ENCODE measurements at places on chromosomes 6 and 20.

DNA sequence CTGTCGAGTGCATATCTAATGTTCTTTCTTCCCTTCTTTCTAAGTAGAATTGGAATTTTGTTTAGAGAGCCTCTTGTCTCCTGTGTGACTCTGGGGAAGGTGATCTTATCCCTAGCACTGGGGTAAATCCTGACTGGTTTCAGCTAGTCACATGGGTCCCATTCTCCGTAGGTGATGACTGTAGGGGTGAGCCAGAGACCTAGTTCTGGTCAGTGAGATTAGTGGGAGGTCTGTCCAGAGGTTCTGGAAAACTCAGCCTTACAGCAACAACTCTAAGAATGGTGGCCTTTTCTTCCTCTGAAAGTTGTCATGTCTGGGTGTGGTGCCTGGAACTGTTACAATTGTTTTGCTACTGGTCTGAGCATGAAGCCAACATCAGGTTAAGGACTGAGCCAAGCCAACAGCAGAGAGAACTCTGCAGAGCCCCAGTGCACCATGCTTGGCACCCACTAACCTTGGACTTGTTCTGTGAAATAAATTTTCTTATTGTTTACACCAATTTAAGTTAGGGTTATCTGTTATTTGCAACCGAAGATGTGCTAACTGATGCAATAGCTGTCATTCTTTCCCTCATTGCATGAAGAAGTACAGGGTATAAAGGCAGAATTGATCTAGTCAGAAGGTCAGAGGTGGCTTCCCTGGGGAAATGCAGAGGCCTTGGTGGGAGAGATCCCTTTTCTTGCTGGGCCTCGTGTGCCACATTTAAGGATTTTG lies 56.8 kb upstream of the TULP4 start:
- no peak for DNase-seq

GRCh38 chr6:30497714-30498113 lies 8.4 kb downstream of the HLA-E start:
- DNase-seq: no peak

DNA sequence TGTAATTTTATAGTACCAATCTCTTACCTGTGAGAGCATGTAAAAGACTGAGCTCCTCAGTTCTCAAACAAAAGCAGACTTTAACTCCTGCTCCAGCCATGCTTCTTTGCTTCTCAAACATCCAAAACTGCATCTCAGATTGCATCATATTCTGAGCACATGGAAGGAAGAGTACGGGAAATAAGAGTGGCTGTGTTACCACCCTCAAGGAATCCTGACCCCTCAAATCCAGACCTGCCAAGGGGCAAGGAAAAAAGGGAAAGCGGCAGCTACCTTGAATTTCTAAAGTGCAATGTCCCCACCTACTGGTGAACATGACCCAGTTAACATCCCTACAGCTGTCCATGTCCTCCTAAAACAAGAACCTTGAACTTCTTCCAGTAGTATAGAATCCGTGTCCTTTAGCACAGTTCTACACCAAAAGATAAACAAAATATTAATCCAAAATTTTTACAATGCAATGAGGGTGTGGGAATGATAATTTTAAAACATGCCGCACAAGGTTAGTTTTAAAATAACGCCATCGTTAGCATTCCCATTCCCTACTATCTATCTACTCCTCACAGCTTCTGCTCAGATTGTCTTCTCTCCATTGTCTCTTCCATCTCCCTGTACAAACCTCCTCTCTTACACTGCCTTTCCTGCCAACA lies 34.1 kb upstream of the HLA-DQB1 start:
- peak; percentile 38 for DNase-seq

DNA sequence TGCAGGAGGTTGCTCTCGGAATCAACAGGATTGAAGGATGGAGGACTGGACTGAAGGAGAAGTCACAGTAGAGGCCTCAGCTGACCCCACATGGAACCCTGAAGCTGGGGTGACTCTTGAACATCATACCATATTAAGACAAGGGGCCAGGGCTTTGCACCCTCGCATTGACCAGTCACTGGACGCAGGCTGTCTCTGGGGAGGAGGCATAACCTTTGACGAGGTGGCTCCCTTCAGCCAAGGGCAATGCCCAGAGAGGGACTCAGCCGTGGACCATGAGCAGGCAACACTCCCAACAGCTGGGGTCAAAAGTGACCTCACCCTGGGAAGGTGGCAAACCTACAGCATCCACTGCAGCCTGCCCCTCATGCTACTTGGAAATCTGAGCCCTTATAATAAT lies 21.7 kb downstream of the PACSIN1 start:
- no peak for DNase-seq

- DNase-seq: no peak
These were observed 70.6 kb downstream of the MRPL14 start for GRCh38 chr6:44056392-44057237.

GRCh38 chr6:39929039-39929732 lies 5.1 kb downstream of the MOCS1 start:
- DNase-seq: no peak

DNA sequence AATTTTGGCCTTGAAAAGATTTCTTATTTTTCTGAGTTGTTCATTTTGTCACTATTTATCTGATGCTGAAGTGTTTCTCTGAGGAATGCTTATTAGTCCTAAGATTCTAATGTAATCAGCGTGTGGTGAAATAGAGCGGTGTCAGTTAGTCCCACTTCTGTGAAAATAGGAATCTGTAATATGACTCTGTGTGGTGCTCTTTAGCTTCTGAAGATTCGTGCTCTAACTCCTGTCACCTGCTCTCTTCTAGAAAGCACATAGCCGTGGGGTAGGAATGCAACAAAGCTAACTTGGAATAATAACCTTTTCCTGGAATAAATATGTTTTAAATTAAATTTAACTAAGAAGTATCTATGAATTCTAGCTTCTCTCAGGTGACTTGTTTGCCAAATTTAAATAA lies 90.4 kb downstream of the BCKDHB start:
- DNase-seq: no peak

DNA sequence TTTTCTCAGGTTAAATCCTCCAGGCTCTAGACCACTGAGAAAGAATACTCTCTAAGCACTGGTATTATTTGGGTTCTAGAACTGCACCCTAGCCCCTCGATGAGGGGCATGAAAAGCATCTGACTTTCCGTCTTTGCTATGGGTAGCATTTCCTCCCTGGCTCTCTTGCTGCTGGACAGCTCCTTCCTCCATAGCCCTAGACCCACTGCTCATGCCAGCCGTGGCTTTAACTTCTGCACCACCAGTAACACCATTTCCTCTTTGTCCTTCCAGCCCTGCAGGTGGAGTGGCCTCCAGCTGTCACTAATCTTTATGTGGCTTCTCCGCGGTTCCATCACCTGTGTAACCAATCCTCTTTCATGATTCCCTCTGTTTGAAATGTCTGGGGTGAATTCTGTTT lies 194.9 kb downstream of the SCP2D1 start:
- no peak for DNase-seq

- no peak for DNase-seq
These were observed 323.8 kb downstream of the QKI start for GRCh38 chr6:163738304-163738703.

GRCh38 chr6:90284236-90285041 lies 12.2 kb downstream of the BACH2 start:
- DNase-seq: peak; percentile 89

DNA sequence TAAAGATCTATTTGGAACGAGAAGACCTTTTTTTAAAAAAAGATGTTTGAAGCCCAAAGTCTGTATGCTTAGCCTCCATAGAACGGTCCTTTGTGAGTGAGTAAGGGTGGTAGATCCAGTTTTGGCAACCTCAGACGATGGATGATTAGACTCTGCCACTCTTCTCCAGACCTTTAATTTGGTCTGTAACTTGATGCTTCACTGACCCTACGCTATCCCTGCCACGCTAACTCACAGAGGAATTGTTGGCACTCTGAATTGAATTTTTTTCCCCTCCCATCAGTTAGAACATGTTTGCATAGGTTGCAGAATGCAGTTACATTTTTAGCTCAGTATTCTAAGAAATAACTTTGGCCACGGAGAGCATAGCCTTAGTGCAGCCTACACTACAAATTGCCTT lies 15.8 kb upstream of the DEK start:
- no peak for DNase-seq

GRCh38 chr6:2966347-2966746 lies 5.0 kb downstream of the SERPINB6 start:
- DNase-seq: no peak

DNA sequence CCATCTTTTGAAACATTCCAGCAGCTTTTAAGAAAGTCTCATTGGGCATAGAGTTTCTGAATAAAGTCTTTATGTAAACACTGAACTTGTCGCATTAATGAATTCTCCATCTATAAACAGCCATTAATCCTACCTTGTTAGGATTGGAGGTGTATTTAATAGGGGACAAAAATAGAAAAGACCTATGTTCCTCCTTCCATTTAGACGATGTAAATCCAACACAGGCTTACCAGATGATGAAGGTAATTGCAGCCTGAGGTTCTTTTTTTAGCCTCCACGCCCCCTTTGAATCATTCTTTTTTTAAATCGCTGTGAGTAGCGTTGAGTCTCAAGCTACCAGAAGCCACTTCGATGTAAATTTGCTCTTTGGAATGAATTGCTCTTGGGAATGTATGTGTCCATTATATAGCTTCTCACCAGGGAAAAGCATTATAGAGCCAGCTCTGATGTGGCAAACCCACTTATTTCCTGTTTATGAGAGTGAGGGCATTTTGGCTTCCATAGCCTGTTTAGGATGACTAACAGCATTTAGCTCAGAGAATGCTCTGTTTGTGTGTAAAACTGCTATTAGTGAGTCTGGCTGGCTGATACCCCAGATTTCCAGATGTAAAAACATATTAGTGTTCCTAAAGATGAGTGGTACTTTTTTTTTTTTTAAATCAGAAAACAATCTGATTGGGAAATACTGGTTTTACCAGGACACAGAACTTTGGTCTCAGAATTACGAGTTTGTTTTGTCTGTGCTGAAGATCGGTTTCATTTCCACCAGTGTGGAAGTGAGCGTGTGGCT lies 74.9 kb upstream of the CLDN20 start:
- DNase-seq: no peak

- no peak for DNase-seq
These were observed 56.3 kb downstream of the TSHZ2 start for GRCh38 chr20:53028337-53029007.

DNA sequence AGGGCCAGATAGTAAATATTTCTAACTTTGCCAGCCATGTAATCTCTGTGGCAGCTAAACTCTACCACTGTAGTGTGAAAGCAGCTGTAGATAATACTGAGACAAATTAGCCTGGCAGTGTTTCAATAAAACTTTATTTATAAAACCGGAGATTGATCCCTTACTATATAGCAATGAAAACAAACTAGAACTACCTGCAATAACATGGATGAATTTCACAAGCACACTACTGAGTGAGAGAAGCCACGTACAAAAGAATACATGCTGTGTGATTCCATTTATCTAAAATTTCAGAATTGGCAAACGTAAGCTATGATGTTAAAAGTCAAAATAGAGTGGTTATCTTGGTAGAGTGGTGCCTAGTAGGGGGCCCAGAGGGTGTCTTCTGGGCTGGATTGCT lies 198.7 kb upstream of the SGK1 start:
- DNase-seq: no peak

DNA sequence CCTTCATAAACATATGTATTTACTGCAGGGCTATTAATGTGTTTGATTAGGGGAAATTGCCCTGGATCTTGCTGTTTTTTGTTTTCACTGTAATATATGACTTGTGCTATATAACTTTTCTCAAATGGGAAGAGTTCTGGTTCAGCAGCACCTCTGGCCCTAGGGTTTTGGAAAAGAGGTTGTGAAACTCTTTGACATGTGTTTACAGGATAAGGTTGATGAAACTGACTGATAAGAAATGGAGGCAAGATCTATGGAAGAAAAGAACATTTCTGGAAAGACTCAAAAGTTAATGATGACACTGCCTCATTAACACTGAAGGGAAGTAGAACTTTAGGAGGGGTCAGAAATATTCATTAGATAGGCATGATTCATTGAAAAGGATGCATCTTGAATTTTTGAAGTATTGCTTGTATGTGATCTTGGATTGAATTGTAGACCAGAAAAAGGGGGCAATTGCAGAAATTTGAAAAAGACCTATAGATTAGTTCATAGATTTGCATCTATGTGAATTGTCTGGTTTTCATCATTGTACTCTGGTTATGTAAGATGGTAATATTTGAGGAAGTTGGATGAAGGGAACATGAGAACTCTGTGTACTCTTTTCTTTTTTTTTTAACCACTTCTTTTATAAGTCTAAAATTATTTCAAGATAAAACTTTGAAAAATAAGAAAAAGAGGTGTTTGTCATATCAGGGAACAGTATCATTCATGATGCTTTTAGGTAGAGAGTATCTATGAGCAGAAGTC lies 54.0 kb downstream of the UTRN start:
- DNase-seq: no peak

DNA sequence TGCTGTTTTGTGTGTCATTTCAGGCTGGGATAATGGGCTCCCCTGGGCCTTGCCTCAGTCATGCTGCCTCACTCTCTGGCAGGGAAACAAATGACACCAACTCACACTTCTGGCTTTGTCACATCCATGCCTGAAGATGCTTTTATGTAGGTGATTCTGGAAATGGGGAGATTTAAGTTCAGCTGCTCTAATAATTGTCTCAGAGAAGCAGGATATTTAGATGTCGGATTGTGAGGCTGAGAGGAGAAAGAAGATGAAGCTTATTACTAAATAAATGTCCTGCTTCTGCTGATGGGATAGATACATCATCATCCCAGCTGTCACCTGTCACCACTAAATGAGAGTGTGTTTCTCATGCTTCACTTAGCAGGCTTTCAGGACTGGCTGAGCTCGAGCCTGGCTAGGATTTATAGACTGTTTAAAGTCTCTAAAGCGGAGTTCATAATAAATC lies 480.2 kb upstream of the SPTLC3 start:
- no peak for DNase-seq

GRCh38 chr6:98944598-98945081 lies 3.1 kb downstream of the FBXL4 start:
- DNase-seq: no peak

GRCh38 chr6:111087106-111087835 lies at the start of gene SLC16A10:
TSS of gene SLC16A10 (plus strand) at chr6:111087503. CDS start at chr6:111087753, 250 bp downstream.
- DNase-seq: peak; percentile 90

DNA sequence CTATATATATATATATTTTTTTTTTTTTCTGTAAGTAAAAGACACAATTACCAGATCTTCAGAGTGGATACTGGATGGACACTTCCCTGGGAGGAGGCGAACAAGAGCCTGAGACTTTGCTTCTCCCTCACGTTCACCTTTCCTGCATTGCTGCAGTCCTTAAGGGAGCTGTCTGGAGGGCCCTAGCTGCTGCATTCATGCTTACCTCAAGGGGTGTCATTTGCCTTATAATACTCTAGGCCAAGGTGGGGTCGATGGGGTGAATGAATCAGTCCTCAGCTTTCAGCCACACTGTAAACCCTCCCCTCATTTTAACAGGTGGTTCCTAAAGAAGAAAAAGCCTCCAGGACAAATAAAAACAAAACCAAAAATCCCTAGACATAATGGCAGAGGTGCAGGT lies 34.8 kb upstream of the CD83 start:
- no peak for DNase-seq

DNA sequence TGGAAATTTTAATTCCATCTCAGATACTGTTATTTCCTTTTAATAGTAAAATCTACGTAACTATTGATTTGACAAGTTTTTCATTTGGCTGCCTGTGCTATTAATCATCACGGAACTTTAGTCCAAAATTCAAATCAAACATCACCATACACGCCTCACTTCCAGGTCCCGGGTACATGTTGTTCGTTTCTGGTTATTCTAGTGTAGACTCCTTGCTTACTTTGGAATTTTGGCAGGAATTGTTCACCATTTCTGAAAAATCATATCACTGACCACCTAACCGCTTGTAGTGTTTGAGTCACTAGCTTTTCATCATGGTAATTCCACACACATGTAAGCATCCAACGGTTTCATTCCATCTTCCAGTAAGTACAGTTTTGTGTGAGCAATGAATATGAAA lies 98.0 kb upstream of the NHSL1 start:
- DNase-seq: no peak

Measured in MM.1S (cell line).